ENCODE measurements at places on chromosomes 11 and 22.

DNA sequence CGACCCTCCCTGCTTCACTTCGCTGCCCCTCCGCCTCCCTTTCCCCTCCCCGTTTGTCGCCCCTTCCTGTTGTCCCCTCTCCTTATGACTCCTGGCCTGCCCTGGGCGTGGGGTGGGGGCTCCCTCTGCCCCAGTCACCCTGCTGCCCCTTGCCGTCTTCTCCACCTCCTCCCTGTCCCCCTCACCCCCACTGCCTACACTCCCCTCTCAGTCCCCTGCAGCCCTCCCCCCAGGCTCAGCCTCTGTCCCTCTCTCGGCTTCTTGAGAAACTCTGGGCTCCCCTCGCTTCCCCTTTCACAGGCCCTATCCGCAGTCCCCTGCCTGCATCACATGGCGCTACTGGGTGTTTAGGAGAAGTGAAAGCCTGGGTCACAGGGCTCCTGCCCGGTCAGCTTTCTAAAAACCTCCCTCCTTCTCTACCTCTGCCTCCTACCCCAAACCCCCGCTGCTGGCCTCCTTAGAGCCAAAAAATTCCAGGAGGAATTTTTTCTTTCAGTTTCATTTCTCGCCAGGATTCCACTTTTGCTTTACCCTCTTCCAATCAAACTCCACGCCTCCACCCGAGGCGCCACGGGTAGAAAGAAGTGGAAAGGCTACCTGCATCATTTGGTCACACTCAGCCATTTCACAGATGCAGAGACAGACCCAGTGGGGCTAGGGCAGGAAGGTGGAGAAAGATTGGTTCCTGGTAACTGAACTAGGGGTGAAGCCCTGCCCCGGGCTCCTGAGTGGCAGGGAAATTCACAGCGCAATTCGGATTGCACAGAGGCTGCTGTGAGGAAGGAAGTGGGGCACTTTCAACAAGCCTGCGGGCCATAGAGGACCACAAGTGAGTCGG, at the start of gene SLC15A3:
Gene SLC15A3, minus strand, starts transcription at position 273 of the 838 bp plus-strand sequence. CDS start 625 bp downstream, outside the sequence.
- DNase-seq, result no peak

DNA sequence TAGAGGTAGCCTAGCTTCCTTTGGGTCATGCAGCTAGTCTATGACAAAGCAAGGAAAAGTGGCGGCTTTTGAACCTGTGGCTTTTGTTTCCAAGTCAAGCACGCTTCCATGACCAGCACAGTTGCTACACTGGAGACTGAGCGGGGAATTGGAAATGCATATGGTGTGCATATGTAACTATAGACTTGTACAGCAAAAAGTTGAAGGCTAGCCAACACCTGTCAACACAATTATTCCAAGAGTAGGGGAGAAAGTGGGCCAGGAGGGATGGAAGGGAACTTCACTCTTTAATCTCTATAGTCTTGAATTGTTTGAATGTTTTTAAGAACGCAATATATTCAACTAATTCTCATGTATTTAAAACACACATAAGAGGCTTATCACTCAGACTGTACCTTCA, 218.5 kb upstream of the CADM1 start:
- no peak for DNase-seq

DNA sequence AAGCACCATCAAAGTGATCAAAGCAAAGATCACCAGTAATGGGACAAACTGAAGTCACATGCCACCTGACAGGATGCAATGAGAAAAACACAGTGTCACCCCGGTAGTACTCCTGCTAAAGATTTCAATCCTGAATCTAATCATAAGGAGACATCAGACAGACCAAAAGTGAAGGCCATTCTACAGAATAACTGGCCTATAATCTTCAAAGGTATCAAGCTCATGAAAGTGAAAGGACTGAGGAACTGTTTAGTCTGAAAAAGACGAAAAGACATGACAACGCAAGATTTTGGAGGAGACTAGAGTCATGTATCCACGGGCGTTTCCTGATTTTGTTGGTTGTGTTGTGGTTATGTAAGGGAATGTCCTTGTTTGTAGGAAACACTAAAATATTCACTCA, 42.4 kb upstream of the TSKU start:
- DNase-seq, result peak; percentile 48

- no peak for DNase-seq
Observed at GRCh38 chr11:58059007-58059350, 28.2 kb downstream of the OR6Q1 start.

GRCh38 chr22:47151490-47151889, 389.0 kb downstream of the TBC1D22A start:
- no peak for DNase-seq

Measured in hematopoietic multipotent progenitor cell treated with erythropoietin and hydrocortisone succinate and interleukin-3 and kit ligand, for 15 days (in vitro differentiated cells).